ENCODE measurements at places on chromosomes 1 and 21.
A peak's percentile ranks its signal among the peaks of the same experiment; 100 is the strongest.

DNA sequence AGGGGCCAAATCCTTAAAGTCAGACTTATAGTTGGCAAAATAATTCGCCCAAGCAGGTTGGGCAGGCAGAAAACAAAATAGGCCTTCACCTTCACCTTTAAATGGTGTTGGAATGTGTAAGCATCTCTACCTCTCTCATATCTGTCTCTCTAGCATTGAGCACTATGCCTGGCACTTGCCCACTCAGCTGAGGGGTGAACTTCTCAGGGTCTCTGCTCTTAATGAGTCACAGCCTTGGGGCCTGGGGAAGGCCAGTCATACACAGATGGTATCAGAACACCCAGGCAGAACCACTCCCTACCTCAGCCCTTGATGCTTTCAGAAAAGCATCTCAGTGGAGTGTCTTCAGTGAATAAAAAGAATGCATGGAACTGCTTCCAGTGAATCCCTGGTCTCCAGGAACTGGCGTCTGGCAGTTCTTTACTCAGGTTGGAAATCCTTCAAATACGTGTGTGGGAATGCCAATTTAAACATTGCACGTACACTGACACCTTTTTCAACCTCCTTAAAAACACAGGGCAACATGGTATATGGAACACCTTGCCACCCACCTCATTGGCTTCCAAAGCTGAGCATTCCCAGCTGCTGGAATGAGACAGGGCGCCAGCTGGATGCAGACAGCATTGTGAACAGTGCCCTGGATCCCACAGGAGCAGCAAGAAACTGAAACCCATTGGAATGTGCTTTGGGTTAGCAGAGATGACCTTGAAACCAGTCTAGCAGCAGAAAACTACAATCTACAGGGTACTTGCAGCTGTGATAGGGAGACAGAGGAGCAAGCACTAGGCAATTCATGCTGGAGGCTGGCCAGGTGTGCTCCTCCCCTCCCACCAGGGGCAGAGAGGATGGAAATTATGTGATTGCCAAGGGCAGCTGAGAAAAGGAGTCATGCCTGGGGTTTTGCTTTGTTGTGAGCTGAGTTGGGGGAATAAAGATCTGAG, 30.0 kb downstream of the ZNF697 start:
- DNase-seq = peak; percentile 1

DNA sequence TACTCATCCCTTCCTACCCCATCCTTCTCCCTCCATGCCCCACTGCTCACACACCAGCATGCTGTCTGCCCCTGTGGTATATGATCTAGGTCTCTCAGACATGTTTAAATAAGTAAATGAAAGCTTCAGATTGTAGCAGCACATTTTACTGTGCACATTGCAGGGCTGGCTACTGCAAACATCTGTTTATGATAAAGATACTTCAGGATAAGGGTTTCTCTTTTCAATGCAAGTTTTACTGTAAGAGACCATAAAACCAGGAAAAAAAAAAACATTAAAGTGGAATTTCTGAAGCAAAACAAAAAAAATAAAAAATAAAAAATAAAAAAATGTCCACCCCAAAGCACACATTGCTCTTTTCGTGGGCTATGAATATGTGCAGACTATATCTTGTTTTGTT, 184.4 kb downstream of the USH2A start:
- no peak for DNase-seq

DNA sequence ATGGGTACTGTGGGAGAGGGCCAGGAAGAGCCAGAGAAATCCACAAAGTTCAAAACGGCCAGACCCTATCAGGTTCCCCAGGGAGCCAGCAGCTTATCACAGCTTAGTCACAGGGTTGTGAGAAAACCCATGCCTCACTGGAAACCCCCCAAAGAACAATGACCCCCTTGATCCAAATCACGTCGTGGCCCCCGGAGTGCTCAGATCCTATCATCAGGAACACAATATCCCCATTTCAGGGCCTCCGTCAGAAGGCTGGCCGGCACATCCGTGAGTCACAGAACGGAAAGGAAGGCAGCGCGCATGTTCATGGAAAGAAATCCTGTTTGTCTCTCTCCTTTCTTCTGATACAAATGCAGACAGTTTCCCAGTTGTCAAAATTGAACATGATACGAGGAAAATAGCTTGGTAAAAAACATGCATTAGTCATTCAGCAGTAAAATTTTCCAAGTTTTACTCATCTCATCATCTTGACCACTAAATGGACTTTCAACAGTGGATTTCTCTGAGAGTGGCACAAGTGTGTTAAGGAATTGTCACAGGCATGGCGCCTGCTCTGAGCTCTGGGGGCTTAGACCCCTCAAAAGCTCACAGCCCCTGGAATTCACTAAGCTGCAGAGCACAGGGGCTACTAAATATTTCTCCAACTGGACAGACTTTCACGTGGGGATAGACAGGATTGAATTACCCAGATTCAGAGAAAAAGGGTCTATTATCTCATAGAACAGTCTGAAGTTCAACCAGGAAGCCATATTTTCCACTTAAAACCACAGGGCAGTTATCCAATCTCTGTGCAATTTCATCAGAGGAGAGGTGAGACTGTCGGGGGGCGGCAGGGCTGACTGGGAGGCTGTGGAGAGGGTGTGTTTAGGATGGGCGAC, 124.8 kb downstream of the RIPK4 start:
- DNase-seq = peak; percentile 13

- no peak for DNase-seq
Observed at GRCh38 chr1:112974646-112975045, 18.6 kb upstream of the SLC16A1 start.
